ENCODE measurements at places on chromosomes 5 and 9.

DNA sequence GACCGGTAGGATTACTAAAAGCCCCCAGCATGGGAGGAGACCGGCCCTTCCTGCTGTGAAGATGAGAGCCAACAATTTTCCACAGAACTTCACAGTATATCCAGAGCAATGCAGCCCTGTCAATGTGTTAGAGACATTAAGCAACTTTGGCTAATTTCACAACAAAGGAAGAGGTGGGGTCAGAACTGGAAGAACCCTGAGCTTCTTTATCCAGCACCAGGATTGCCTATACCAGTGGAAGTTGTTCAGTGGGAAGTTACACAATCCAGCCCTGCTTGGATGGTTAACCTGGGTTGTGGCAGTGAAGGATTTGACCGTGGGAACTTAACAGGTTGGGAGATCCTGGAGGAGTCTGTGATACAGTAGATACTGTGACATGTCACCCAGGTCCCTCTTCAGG, 197.0 kb downstream of the FBN2 start:
- DNase-seq = no peak

DNA sequence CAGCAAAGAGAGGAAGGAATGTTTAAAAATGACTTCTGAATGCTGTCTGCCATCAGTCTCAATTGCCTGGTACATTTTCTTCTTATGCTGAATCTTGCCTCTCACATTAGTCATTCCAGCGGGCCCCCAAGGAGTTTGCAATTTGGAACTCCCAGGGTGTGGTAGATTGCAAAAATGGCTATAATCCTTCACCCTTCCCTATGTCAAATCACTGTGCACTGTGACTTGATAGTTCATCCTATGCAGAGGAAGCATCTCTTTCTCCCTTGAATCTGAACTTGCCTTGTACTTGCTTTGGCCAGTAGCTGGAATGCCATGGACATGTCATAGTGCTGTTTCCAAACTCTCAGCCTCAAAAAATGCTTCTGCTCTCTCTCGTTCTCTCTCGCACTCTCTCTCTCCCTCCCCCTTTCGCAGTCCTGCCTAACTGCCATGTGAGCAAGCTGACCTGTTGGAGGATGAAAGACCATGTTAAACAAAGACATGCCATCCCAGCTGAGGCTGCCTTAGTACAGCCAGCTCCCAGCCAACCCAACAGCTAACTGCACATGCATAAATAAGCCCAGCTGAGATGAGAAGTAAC, 284.0 kb upstream of the TLE4 start:
- DNase-seq = no peak

DNA sequence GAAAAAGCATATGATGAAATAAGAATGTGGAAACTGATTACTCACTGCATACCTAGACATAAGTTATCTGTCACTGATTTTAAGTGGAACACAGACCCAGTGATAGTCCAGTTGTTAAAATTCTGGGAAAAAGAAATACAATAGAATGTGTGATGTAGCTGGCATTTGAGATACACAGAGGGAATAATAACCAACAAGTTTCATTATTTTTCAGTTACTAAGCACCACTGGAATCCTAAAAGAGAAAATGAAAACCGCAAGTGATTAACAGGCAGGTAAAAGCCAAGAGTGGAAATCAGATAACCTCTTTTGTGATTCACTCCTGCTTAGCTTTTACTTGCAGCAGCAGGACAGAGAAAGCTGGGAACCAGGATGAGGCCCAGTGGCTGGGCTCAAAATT, 994.0 kb upstream of the SEMA6A start:
- DNase-seq = no peak

GRCh38 chr9:105023788-105024187, 95.8 kb upstream of the ABCA1 start:
- DNase-seq = no peak

DNA sequence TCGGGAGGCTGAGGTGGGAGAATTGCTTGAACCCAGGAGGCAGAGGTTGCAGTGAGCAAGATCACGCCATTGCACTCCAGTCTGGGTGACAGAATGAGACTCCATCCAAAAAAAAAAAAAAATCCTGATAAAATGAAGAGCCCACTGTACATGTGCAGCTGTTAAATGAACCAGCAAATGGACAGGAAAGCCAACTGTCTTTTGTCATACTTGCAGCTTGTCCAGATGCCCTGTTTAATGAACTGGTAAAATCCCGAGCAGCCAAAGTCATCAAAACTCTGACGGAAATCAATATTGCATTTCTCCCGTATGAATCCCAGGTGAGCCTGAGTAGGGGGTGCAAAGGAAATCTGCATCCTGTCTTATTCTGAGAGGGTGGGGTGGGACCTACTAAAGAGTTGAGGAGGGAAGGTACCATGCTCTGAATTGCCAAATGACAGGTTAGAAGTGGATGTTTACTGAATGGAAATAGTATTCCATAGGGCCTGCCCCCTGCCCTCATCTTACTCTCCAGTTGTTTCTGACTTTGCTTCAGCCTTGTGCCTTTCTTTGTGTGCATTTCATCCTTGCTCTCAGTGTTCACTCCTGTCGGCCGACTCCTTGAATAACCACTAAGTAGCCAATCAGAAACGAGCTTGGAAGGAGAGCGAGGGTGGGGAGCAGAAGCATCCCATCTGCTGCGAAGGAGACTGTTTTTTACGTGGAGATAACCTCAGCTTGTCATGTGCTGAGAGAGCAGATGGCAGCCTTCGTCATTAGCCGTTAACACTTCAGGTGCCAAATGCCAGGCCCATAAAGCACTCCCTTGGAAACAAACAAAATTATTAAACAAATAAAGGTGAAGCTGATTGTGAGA, 45.7 kb upstream of the CFAP157 start:
- DNase-seq = no peak
